ENCODE measurements at places on chromosomes 16 and 17.

GRCh38 chr16:3004781-3005284 is 7.9 kb upstream of the CLDN9 start:
- DNase-seq = no peak

DNA sequence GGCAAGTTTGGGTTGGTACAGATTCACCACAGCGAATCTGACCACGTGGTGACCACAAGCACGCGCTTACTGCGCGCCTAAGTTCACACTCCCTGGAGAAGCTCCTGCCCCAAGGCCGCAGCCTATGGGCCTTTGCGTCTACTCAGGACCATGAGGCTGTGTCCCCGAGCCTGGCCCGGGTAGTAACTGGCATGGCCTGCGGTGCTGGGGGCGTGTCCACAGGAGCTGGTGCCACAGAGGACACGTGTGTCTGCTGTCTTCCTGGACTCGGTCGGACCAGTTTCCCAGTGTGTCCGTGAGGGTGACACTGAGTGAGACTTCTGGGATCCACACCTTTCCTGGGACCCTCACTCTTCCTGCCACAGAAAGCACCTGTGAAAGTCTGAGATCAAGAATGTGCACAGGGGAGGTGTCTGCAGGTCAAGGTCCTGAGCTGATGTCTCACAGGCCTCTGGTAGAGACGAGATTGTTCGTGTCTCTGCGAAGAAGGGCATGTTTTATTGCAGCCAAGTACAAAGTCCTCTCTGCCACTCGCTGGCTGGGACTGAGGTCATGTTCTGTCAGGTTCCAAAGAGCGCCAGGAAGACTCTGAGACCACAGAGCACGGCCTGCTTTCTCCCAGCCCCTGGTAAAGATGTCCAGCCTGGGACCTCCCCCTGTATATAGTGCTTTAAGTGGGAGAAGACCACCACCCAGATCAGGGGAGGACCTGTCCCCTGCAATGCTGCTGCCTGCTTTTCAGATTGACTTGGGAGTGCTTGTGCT is 25.2 kb upstream of the CAPN15 start:
- DNase-seq = no peak

GRCh38 chr17:42268236-42268635 is 8.0 kb downstream of the STAT5B start:
- DNase-seq = no peak

GRCh38 chr17:40168262-40168832 is 8.9 kb upstream of the RAPGEFL1 start:
- no peak for DNase-seq

DNA sequence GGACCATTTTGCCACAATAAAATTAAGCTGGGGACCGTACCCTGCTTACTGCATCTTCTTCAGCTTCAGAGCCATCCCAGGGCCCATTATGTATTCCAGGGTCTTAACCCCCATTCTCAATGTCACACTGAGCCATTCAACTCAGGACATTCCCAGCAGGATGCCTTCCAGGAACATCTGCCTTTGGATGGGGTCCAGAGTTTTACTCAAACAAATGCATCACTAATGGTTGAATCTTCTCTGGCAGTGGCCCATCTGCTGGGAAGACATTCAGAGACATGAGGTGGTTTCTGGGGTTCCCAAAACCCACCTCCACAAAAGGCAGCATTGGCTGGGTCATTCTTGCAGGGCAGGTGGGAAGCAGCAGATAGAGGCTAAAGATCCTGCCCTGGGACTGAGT is 3.4 kb upstream of the SEC14L5 start:
- no peak for DNase-seq

- no peak for DNase-seq
Measured at GRCh38 chr16:81873843-81874752, 95.0 kb downstream of the PLCG2 start.

DNA sequence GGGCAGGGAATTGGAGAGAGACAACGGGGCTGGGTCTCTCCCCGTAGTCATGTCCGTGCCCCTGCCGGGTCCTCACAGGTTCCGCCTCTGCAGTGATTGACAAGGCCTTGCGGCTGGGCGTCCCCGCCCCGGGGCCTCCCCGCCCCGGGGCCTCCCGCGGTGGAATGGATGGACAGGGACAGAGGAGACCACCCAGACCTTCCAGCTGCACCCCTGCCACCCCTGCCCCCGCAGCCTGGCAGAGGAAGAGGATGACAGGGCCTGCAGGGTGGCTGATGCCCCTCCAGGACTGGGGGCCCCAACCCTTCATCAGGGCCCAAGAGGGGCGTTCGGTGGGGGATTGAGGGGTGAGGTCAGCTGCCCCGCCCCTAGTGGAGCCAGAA is 216.4 kb upstream of the CIBAR2 start:
- no peak for DNase-seq

- DNase-seq = no peak
Measured at GRCh38 chr16:52547004-52547833, at the start of gene TOX3. TOX3 (minus strand) TSS chr16:52547143; CDS start chr16:52546723, 420 bp downstream.

- no peak for DNase-seq
Measured at GRCh38 chr16:19874851-19875546, 9.6 kb downstream of the GPRC5B start.

- DNase-seq = no peak
Measured at GRCh38 chr17:68204736-68205135, 43.1 kb upstream of the AMZ2 start.

- DNase-seq = no peak
Measured at GRCh38 chr16:23357761-23358290, 55.7 kb downstream of the SCNN1B start.

DNA sequence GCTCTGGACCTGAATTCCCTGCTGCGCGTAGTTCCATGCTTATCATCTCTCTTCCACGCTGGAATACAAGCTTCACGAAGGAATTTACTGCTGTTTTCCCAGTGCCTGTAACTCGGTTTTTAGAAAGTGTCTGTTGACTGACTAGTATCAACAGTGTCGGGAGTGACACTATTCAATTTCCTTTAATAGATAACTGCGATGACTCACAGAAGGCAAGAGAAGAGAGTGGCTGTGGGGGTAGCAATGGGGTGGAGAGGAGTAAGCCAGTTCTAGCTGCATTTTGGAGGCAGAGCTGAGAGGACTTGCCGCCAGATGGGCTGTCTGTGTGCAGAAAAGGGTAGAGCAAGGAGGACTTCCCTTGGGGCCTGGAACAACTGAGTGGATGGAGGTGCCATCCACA is 25.2 kb downstream of the B4GALNT2 start:
- no peak for DNase-seq

GRCh38 chr17:14579716-14580115 is 278.8 kb downstream of the HS3ST3B1 start:
- DNase-seq = no peak

DNA sequence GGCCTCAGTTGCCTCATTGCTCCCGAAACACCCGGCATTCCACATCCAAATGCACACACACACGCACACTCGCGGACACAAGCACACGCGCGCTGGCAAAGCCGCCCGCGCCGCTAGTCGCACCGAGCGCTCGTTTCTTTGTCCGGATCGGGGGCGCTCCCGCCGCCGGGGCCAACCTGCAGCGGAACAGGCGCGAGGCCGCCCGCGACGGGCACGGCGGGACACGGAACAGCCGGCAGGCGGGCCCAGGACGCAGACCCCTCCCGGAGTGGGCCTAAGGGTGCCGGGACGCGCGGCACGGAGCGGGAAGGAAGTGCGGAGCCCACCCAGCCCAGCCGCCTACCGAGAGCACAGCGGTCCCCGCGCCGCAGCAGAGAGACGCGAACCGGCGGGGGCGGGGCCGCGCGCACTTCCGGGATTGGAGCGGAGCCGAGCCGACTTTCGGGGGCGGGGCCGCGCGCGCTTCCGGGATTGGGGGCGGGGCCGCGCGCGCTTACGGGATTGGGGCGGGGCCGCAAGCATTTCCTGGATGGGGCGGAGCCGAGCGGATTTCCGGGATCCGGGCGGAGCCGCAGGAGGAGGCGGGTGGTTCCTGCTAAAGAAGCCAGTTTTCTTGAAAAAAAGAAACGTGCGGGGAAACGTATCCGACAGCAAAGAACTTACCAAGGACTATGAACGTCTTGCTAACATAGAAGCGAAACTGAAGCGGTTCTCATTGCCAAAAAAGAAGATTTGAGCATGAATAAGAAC is at the start of gene CYBC1:
CYBC1 (minus strand) TSS at position 396 of the 750 bp plus-strand sequence. CDS start 1,498 bp downstream, outside the sequence.
- peak; percentile 96 for DNase-seq

DNA sequence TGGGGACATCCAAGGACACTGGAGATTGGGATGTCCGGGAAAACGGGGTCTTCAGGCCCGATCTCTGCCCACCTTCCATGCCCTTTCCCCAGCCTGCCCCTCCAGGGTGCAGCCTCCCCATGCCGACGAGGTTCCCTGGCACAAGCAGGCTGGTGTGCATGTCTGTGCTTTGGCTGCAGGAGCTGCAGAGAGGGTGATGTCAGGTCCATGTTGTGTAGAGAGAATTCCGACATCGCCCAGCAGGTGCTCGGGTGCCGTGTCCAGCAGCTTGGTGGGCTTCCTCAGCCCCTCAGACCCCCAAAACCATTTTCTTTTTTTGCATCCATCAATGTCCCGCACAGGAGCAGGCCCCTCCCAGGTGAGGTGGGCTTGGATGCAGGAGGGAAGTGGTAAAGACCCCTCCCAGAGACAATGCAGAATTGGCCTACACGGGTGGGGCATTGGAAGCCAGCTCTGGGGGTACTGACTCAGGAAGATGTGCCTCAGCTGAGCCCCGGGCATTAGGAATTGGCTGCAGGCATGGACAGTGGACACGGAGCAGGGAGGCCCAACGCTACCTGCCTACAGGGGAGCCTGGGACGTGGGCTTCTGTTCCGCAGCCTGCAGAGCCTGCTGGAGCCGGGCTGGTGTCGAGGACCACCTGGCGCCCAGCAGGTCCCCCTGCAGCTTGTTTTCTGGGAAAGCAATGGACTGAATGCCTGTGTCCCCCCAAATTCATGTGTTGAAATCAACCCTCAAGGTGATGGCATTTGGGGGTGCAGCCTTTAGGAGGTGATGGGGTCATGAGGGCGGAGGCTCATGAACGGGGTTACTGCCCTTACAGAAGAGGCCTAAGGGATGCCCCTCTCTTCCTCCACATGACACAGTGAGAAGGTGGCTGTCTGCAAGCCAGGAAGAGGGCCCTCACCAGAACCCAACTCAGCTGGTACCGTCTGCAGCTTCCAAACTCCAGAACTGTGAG is 97.5 kb downstream of the METRNL start:
- no peak for DNase-seq

DNA sequence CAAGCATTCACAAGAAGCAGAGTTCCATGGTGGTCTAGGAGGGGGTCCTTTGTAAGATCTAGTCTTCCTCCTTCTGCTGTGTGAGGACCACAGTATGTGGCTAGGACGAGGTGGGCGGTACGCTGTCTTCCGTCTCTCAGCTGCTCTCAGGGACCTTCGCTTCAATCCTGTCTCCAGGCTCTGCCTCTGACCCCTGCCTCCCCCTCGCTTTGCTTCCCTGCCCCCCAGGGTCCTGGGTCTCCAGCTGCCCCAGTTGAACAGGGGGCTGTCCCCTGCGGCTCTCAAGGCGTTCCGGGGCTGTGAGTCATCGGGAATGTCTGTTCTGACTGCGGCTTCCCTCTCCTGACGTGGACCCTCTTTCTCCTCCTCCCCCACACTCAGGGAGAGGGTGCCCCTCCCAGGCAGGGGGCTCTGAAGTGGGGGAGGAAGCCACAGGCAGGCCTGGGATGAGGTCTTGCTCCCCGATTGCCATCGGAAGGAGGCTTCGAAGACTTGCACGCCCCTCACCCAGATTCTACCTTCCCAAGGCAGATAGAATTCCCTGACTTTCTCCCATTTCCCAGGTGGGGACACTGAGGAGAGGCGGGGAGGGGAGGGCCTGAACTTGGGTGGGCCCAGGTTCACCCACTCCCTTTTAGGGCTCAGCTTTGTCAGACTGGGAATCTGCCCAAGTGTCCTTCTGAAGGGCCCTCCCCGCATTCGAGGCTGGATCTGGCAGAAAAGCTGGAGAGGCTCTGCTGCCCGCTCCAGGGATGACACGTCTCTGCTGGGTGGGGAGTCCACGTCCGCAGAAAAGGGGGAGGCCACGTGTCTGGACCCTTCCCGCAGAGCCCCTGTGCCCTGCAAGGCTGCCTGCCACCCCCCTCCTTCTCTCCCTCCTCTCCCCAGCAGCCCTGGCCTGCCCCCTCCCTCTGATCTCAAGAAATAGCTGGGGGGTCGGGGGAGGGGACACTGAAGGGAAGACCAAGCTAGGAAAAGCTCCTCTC is 9.1 kb upstream of the COL1A1 start:
- DNase-seq = no peak

DNA sequence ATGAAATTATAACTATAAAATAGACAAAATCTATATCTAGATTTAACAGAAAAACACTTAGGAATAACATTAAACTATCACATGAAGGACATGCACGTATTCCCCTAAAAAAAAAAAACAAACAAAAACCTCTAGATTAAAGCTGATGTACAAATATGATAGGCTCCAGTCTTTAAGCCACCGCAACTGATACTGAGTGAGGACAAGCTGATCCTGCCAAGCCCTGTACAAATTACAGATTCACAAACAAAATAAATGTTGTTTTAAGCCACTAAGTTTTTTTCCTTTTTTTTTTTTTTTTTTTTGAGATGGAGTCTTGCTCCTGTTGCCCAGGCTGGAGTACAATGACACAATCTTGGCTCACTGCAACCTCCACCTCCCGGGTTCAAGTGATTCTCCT is 35.3 kb downstream of the SMURF2 start:
- no peak for DNase-seq

GRCh38 chr16:3655396-3656159 is 1.1 kb downstream of the DNASE1 start:
- no peak for DNase-seq

GRCh38 chr16:67114793-67115192 is 5.1 kb downstream of the PHAF1 start:
- DNase-seq = no peak

DNA sequence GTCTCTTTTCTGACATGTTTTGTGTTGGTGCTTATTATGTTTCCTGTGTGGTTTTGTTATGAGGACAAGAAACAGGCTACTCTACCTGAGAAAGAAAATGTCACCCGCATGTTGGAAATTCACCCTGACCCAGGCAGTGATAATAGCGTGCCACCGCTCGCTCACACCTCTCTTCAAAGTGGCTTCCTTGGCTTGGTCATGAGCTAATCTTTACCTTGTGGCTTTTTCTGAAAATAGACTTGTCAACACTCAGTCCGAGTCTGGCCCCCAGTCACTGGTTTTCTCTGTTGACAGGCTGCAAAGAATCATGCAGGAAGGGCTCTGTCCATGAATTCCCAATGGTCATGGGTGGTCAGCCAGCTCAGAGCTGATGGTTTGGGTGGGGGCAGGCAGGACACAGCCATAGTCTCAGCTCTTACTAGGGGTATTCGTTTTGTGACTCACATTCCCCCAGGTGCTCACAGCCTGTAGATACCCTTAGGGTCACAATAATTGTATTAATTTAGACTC is 121.3 kb upstream of the CACNG5 start:
- DNase-seq = no peak

- DNase-seq = no peak
Measured at GRCh38 chr17:64742326-64742725, 80.2 kb upstream of the SMURF2 start.

DNA sequence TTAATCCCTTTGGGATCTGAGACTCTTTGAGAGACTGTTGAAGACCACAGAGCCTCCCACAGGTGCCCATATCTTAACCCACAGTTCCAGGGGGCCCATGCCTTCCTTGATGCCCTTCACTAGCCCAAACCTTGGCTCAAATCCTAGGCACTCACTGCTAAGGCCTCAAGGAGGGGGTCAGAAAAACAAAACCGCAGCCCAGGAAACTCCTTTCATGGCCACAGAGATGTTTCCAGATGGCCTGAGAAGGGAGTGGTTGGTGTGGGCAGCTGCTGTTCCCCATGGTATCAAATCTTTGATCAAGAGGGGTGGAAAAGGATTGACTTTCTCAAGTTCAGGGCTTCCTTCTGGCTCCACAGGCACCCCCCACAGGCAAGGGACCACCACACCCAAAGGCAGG is 44.7 kb downstream of the CDH1 start:
- no peak for DNase-seq

GRCh38 chr17:65314212-65314611 is 177.0 kb downstream of the RGS9 start:
- no peak for DNase-seq

- DNase-seq = no peak
Measured at GRCh38 chr17:57379895-57380434, 123.6 kb downstream of the MSI2 start.
